Kasumi-1 (cell line): ENCODE measurements at places on chromosomes 7 and 10.

DNA sequence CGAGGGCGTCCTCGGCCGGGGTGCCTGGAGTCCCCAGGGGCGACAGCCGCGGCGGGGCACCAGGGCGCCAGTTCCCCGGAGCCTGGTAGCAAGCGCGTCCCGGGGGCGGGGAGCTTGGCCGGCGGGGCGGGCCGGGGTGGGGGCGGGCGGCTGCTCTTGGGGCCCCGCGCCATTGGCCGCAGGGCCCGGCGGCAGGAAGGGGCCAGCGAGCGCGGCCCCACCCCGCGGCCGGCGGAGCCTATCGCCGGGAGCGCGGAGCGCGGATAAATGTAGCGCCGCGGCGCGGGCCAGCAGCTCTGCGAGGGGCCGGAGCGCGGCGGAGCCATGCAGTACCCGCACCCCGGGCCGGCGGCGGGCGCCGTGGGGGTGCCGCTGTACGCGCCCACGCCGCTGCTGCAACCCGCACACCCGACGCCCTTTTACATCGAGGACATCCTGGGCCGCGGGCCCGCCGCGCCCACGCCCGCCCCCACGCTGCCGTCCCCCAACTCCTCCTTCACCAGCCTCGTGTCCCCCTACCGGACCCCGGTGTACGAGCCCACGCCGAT, at the start of gene HHEX:
Gene HHEX (plus strand): TSS at position 293 of the 548 bp plus-strand sequence. CDS start 32 bp downstream, at position 325.
- DNase-seq = peak; percentile 75

- DNase-seq = peak; percentile 95
Measured at GRCh38 chr10:95374597-95375209, 83.9 kb upstream of the PDLIM1 start.

- no peak for DNase-seq
Measured at GRCh38 chr10:28664369-28664740, 13.0 kb upstream of the BAMBI start.

- DNase-seq = no peak
Measured at GRCh38 chr10:51308116-51308515, 233.8 kb downstream of the PRKG1 start.

DNA sequence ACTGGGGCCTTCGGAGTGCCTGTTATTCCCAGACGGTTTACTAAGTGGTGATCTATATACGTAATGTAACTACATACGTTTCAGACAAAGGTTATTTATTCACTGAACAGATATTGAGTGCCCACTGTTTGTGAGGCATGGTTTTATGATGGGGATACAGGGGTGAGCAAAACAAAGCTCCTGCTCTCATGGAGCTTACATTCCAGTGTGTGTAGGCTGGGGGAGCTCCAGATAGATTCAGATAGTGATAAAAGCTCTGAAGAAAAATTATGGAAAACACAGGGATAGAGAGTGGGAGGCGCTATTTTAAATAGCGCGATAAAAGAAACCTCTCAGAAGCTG, 466 bp upstream of the DNAJB12 start:
- DNase-seq = no peak

DNA sequence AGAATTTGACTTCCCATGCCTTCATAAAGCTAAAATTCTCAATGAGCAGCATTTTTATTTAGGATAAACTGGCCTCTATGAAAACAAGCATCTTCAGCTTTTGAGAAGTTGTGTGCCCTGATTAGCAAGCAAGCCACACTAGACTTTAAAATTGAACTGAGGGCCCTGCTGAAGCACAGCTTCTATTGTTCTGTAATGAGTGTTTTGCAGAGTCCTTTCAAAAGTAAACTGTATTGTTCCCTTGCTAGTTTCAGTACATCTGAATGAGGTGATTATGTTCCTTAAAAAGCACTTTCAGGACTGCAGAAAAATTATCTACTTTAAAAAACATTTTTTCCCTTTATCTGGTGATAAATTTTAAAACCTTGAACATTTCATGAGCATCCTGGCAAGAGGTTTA, 113.3 kb upstream of the PRPS1L1 start:
- no peak for DNase-seq

DNA sequence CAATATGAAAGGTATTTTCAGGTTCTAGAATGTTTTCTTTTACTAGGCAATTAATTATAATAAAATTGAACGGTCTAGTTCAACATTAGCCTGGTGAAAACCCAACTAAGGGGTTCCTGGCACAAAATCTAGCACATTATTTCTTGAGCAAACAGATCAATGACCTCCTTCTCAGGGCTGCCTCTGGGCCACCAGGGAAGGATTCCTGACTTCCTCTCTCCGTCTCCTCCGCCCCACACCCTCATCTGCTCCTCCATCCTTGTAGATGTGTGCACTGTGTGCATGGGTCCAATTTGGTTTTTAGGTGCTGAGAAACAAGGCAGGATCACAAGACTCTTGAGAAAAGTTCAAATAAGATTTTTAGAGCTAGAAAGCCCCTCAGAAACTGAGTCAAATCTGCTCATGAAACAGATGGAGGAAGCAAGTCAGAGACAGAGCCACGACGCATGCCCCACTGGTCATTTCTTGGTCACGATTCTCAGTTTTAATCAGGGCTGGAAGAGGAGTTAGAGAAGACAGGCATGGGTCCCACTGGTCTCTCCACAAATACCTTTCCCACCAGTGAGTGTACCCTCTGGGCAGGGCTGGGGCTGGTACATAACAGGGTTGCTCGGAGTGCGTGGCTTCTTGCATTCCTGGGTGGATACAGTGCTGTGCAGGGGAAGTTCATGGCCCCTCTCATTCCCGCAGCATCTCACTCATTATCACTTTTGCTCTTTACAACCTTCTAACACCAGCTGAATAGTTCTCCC, 3.8 kb downstream of the TRPV6 start:
- no peak for DNase-seq

DNA sequence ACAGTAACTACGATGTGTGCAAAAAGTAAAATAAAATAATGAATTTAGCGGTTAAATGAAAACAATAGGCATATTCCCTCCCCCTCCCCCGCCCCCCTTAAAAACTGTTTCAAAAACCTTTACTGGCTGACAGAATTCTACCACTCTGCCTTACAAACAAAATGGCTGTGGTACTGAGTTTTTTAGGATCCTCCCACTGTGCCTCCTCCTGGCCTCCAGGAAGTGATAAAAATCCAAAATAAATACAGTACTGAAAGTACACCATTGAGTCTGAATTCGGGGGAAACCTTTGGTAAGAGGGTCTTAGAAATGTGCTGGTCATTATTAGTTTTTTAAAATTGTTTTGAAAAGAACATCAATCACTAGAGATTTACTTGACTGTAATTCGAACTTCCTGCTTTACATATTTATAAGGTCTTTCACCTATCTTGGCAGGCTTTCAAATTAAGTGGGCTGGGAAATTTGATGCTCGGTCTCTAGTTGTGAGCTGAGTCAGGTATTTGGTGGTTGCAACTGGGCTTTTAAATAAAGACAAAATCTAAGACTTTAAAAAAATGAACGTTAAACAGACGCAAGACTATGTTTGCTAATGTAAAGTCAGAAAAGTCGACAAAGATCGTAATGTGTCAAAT, 32.5 kb upstream of the EPC1 start:
- DNase-seq = peak; percentile 90

DNA sequence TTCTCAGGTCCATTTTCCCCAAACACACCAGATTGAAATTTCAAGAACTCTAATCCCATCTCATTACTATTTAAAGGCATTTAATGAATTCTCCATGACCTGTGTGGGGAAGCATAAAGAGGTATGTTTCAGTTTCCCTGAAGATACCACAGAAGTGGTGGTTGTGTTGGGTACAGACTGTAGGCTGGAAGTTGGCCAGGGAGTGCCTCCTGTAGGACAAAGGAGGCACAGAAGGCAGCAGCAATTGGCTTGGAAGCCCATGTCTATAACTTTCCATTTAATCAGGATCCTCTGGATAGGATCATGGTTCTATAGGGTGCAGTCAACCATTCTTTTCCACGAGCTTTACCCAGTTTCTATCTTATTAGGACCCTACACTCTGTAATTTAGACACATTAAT, 8.6 kb upstream of the BET1 start:
- no peak for DNase-seq

DNA sequence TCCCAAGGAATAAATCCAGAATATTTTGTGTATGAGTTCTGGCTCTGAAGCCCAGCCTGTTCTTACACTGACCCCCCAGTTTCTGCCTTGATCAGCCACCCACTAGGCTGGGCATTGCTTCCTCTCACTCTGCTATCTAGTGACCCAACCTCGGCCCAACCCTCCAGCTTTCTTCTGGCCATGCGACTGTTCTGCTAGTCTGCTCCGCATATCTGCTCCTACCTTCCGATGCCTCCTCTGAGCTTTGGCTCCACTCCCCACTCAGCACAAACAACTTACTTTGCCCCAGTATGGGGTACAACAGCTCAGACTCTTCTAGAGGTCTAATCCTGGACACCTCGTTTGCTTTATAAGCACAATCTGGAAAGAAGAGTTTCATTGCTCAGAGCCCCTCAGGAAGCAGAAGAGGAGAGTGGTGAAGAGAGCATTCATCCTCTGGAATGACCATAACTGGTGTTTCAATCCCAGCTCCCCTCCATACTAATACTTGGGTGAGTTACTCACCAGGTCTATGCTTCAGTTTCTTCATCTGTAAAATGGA, 99.6 kb downstream of the NPSR1 start:
- DNase-seq = no peak

- no peak for DNase-seq
Measured at GRCh38 chr7:155228459-155228845, 69.2 kb upstream of the INSIG1 start.

DNA sequence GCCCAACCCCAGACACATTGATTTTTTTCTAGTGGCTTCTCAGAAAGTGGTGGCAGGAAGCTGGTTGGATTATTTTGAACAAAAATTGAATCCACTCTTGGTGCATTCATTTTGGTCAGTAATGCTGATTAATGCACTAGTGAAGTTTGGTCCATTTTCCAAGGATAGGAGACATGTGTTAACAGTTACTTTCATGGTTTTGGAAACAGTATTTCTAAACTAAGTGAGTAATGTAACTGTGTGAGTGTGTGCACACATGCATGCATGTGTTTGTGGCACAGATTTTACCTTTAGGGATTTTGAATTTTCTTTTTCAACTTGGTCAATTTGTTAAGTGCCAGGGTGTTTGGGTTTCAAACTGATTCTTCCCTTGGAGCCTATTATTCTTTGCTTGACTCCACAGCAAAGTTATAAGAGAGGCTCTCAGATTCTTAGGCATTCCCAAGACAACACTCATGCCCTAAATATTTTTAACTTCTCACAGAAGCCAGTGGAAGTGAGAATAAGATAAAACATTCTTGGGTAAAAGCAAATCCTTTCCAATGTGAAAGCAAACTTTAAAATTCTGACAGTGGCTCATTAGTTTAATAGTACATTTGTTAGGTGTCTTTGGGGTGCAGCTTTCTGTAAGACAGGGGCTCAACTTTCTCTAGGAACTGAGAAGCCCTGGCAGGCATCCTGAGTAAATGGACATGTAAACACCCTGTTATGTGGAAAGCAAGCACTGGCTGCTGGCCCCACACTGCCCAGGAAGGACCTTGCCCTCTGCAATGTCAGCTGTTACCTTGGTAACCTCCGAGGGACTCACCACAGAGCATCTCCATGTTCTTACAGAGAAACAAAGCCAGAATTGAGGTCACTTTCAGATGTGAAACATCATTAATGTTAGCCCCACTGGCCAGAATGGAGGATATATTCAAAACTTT, 68.4 kb downstream of the ASAH2B start:
- DNase-seq = no peak

DNA sequence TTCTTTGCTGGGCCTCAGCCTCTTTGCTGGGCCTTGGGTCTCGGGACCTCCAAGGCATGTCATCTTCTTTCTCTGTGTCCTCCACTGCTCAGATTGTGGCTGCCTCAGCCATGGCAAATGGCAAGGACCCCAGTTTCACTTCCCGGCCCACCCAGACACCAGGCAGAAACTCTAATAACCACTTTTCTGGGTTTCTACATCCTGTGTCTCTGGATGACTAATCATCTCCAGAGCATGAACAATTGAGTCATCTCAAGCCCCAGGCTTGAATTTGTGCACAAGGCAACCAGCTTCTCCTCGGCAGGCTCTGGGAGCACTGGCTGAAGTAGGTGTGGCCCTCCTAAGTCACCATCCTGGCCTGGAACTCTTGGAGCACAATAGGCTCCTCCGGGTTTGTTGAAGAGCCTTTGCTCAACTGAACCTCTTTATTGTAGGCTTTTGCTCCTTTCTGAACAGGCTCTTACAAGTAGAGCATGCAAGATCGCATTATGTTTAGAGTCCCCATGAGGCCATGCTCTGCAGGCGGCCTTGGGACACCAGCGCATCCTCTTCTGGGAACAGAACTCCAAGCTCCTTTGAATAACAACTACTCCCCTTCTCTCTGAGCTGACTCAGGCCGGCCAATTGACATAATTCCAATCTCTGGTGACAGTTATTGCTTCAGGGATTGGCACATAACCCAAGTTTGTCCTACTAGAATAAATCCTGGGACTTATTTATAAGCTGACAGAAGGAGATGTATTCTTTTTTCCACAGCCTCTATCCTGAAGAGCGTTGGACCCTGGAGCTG, 218.1 kb downstream of the WDR11 start:
- DNase-seq = no peak

DNA sequence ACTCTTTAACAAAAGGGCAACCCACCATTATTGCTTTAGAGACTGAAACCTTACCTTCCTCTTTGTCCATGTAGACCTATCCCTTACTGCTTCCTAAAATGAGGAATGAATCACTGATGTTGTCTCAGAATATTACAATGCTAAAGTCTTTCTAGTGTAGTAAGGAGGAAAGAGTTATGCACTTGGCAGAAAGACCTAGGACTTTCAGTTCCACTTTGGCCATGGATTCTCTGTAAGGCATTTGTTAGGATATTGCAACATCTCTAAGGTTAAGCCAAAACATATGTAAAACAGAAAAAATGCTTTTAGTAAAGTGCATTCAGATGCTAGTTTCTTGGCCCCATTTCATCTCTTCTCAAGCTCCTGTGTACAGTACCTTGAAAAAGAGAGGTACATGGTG, 230.9 kb downstream of the PARD3 start:
- DNase-seq = no peak

GRCh38 chr7:99312316-99313203, 13.1 kb upstream of the ARPC1A start:
- DNase-seq = peak; percentile 60

- no peak for DNase-seq
Measured at GRCh38 chr10:22613011-22613410, 101.4 kb downstream of the PIP4K2A start.

- DNase-seq = no peak
Measured at GRCh38 chr10:119447421-119447820, 95.1 kb downstream of the RGS10 start.

- no peak for DNase-seq
Measured at GRCh38 chr10:132381741-132382140, 15.3 kb upstream of the PWWP2B start.

- peak; percentile 90 for DNase-seq
Measured at GRCh38 chr10:13371897-13372470, 23.9 kb upstream of the SEPHS1 start.

- DNase-seq = no peak
Measured at GRCh38 chr7:82803411-82803810, 359.3 kb downstream of the PCLO start.

- no peak for DNase-seq
Measured at GRCh38 chr7:107471292-107472070, 1.6 kb downstream of the GPR22 start.

DNA sequence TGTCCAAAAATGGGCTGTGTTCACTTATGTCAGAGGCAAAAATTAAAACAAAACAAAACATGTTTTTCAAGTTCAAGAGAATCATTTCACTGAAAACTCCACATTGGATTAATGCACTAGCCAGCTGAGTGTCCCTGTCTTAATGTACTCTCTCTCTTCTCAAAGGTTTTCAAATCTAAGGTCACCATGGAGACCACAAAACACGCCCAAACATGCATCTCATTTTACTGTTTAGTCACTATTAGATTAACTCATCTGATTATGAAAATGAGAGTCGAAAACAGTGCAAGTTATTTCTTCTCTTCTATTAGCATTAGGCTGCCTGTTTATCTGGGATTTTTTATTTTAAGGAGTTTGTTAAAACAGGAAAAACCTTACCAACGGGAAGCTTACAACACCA, 70.8 kb upstream of the ASAH2 start:
- DNase-seq = no peak
